ENCODE measurements at places on chromosomes 6 and 20.

DNA sequence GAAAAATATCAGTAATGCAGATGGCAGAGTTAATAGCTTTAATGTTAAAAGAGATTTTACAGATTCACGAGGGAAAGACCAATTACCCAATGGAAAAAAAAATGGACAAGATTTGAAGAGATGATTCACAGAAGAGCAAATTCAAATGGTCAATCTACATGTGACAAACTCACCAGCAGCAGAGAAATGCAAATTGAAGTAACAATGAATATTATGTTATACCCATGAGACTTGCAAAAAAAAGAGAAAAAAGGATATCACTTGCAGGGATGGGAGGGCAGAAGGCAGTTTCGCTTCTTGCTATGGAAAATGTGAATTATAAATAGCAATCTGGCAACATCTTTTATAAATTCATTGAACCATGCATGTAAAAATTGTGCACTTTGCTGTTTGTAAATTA is 55.9 kb downstream of the PROKR2 start:
- no peak for DNase-seq

DNA sequence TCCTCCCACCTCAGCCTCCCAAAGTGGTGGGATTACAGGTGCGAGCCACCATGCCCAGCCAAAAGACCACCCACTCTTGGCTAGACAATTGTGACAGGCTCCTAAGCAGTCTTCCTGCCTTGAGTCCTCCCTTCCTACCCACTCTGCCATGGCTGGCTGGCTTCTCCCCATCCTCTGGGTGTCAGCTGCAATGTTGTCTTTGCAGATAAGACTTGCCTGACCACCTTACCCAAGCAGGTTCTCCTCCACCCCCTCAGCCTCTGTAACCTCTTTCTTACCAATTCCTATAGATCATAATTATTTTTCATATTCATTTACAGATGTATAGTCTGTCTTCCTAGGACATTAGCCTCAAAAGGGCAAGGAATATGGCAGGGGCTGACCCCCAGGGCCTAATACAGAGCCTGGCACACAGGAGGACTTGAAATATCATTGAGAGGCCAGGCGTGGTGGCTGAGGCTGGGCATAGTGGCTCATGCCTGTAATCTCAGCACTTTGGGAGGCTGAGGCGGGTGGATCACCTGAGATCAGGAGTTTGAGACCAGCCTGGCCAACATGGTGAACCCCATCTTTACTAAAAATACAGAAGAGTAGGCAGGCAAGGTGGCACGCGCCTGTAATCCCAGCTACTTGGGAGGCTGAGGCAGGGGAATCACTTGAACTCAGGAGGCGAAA is 28.7 kb upstream of the SPAG4 start:
- no peak for DNase-seq

DNA sequence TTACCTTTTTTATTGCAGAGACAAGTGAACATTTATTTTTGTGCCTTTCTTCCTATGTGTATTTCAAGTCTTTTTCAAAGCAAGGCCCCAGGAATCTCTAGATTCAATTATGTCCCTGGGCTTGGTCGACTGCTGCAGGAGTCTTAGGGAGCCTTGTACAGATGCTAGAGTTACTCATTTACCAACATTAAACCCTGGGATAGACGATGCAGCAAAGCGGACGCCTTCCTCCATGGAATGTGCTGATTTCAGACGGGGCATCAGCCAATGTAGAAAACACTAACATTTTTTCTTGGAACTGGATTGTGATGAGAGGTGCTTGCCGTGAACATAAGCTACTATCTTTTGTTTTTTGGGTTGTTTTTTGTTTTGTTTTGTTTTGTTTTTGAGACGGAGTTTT is 55.9 kb downstream of the CD164 start:
- DNase-seq = no peak

- no peak for DNase-seq
Measured at GRCh38 chr6:75273009-75273408, 11.6 kb downstream of the TMEM30A start.

DNA sequence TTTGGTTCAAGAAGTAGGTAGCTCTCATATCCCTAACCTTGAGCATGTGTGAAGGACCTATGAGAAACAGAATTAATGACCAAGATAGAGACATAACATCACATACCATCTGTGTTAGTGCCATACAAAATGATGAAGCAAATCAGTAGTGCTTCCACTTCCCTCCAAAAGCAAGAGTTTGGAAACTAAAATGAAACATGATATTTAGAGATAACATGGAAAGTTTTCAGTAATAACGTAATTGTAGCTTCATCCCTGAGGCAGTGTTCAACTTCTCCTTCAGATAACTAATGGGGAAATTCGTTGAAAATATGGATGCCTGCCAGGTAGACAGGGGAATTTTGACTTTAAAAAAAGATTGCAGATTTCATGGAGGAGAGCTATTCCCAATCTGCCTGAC is 248.4 kb upstream of the IRAK1BP1 start:
- no peak for DNase-seq

GRCh38 chr6:20875369-20875963 is 341.2 kb downstream of the CDKAL1 start:
- peak; percentile 18 for DNase-seq

- DNase-seq = no peak
Measured at GRCh38 chr20:35514371-35514932, 15.0 kb downstream of the C20orf173 start.

- no peak for DNase-seq
Measured at GRCh38 chr20:59925899-59926298, 7.5 kb downstream of the SYCP2 start.

DNA sequence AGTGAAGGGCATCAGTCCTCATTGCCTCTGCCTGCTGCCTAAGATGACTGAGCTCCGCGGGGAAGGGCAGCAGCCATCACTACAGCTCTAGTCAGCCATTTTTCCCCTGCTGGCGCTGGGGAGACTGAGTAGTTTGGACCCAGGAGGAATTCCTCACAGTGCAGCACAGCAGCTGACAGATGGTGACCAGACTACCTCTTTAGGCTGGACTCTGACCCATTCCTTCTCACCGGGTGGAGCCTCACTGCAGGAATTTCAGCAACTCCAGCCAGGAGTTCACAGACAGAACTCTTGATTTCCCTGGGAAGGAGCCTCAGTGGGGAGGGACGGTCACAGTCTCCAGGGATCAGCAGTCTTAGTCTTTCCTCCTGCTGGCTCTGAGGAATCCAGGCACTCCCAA is 492.0 kb upstream of the MMS22L start:
- DNase-seq = no peak

DNA sequence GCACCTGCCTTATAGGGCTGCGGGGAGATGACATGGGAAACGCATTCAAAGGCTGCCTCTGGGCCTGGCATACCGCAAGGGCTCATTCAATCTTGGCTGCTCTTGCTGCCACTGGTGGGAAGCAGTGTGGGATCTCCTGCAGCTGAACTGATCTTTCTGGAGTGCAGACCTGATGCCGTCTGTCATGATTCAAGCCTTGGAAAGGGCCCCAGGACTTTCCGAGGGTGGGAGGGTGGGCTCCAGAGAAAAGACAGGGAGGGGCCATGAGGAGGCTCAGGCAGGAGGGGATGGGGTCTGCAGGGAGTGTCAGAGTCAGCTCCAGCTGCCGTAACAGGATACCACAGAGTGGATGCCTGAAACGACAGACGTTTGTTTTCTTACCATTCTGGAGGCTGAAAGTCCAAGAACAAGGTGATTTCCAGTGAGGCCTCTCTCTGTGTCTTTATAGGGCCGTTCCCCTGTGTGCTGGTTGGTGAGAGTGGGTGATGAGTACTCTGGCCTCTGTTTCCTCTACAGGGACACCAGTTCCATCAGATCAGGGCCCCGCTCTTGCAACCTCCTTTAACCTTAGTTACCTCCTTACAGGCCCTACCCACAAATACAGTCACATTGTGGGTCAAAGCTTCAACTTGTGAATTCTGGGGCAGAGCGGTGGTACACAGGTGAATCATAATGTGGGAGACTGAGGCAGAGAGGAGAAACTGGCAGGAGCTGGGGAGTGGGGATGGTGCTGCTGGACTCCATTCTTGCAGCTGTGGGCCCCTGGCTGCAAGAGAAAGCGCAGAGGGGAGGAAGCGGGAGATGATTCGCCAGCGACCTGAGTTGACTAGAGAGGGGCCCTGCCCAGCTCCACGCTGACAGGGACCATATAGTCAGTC is 148.4 kb downstream of the SYCP2 start:
- no peak for DNase-seq

DNA sequence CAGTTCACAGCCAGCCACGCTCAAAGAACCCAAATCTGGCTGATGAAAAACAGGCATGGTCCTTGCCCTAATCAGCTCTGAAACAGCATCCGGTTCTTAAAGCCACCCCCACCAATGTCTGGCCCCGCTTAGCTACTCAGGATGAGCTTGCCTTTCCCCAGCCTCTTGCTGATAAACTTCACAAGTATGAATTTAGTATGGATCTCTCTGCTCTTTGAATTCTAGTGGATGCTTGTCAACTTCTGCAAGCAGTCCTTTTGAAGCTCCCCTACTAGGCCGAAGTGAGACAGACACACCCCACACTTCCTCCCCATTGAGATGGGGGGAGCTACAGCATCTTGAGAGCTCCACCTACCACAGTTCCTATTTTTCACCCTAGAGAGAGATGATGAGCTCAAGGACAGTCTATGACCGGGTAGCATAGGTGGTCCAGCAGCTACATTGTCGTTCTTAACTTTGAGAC is 36.7 kb downstream of the EBF4 start:
- DNase-seq = no peak

Measured in AG04450 (cell line).